ENCODE measurements at places on chromosomes 1 and 21.

DNA sequence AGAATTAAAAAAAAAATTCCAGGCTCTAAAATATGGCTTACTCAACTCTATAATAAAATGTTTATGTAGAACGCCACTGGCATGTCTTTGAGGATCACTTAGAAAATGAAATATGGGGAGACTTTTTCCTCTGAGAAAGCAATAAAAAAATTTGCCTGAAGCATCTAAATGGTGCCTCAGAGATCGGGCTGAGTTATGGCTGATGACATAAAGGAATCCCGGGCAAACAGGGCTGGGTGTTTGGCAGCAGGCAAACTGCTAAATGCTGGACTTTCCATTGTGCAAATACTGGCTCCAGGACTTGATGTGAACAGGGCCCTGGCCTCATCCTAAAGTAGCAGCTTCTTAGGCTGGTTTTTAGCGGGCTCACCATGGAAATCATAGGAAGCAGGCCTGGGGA, 44.5 kb upstream of the C1orf87 start:
- DNase-seq = no peak

- DNase-seq = no peak
Measured at GRCh38 chr1:101253976-101254674, 17.3 kb downstream of the S1PR1 start.

DNA sequence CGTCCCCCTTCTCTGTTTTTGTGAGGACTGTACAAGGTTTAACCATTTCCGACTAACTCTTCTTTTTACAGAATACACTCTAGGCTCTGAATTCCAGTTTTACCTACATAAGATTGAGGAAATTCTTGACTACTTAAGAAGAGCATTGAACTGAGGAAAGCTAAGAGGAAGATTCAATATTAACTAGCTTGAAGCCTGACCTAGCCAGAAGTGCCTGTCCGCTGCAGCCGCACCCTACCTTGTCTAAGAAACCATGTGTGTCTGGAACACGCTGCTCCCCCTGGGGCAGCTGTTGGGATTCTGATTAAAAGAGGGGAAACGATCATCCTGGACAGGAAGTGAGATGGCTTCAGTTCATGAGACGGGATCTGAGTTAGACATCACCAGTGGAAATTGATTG, 28.9 kb downstream of the CA6 start:
- no peak for DNase-seq

DNA sequence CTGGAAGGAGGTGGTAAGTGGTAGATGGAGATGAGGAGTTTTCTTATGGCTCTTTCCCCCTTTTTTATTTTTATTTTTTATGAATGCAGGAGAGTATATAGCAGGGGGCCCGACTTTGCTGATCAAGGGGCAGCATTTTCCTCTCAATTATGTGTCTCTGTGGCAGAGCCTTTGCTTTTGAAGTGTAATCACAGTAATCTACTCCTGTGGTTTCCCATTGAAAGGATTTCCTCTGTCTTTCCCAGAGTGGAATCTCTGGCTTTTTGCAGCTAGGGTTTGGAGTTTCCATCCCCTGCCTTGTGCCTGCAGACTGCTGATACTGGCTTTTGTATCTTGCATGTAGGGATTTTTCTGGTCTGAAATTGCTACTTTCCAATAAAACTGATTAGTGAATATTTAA, 29.1 kb downstream of the ARID1A start:
- DNase-seq = no peak

DNA sequence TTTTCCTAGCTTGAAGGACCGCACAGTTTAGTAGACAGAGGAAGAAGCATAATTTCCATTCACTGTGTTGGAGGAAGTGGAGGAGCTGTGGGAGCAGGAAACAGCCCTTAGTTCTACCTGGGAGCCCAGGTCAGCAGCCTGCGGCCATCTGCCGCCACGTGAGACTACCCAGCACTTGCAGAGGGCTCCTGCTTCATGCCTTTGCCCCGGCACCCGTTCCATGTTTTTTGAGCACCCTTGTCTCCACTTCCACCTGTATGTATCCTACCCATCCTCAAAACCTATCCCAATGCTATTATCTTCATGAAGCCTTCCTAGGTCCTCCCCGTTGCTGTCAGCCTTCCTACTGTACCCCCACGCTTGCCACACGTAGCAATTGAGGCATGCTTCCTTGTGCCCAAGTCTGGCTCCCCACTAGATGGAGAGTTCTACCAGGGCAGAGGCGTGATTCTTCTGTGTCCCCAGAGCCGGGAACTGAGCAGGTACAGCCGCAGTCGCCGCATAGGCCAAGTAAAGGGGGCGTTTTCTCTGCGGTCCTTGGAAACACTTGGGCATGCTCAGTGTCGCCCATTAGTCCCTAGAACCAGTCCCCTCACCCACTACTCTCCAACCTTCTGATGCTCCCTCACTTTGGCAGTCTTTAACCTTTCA, 1.9 kb downstream of the SLC6A9 start:
- DNase-seq = no peak

DNA sequence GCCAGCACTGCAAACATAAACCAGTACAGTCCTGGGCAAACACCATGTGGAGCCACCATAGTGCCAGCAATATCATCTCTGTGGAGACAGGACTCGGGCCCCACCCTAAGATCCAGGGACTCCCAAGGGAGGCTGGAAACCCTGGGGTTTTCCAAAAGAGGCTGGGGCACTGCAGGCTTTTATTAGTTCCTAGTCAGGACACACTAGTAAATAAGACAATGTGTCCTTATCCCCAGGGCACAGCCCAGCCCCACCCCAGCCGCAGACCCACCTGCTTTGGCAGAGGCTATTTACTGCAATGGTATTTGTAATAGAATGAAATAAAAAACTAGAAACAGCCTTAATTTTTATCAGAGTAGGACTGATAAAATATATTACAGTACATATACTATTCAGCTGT, 486 bp upstream of the GJB3 start:
- DNase-seq = no peak
